ENCODE measurements at places on chromosomes 5 and 9.

GRCh38 chr9:105858877-105859276, 164.5 kb downstream of the TMEM38B start:
- no peak for DNase-seq

DNA sequence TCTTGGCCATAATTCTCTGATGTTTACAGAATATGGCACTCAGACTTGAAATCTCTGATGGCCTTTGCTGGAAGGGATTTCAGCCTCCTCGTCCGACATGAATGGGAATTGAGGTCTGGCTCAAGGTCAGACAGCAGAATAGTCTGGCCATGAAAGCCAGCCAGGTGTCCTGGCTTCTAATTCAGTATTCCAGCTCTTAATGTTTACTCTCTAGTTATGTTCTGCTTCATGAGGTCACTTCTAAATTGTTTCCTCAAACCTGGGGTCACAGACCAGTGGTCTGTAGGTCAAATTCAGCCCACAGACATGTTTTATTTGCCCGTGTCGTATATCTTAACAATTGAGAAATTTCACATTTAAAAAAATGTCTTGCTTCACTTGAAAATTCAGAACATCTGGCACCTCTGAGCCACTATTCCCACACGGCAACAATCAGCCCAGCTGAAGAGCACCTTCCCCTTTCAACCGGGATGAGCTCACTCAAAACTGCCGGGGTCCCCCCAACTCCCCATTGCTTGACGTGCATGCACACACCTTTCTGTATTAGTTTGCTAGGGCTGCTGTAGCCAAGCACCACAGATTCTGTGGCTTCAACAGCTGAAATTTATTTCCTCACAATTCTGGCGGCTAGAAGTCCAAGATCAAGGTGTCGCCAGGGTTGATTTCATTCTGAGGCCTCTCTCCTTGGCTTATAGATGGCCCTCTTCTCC, 243.5 kb downstream of the ENC1 start:
- no peak for DNase-seq

DNA sequence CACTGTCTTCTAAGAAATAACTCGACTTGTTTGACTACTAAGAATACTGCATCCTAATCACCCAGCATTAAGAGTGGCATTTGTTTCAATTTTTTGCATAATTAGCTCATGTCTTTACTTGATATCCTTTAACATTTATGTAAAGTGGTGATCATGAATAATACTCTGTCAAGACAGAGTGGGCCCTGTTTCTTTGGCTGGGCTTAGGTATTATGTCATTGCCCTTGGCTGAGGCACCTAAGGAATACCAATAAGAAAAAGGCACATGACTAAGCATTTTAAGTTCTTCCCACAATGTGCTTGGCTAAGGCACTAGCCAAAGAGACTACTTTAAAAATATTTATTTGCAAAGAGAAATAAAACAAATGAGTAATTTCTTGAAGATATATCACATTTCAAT, 308.1 kb downstream of the CTNND2 start:
- DNase-seq = no peak

- peak; percentile 37 for DNase-seq
Measured at GRCh38 chr9:101269591-101270283, 115.1 kb downstream of the BAAT start.

- no peak for DNase-seq
Measured at GRCh38 chr9:134172198-134173126, 8.1 kb upstream of the RNU6ATAC start.

DNA sequence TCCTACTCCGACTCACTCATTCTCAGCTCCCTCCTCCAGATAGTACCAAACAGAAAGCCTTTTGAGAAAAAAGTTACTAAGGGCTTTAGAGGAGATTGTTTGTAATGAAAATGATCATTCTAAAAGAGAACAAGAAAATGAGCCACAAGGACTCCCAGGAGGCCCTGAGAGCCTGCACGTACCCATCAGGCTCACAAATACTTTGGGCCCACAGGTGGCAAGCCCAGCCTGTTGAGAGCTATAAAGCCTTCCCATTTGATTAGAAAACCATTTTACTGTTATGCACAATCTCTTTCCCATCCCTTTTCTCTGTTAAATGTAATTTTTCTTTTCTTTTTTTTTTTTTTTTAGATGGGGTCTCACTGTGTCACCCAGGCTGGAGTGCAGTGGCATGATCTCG, 136.1 kb downstream of the LHFPL2 start:
- no peak for DNase-seq

DNA sequence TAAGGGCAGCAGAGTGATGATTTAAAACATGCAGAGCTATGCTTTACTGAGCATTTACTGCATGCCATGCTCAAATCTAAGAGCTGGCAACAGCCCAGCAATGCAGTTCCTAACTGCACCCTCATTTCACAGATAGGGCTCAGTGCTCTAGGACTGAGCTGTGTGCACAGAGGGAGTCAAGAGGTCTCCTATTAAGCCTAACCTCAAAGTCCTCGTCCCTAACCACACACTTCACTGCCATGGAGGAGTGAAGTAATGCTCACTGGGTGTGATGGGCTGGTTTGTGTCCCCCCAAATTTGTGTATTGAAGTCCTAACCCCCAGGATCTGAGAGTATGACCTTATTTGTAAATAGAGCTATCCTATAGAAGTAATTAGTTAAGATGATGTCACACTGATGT, 25.9 kb downstream of the BARX1 start:
- no peak for DNase-seq

DNA sequence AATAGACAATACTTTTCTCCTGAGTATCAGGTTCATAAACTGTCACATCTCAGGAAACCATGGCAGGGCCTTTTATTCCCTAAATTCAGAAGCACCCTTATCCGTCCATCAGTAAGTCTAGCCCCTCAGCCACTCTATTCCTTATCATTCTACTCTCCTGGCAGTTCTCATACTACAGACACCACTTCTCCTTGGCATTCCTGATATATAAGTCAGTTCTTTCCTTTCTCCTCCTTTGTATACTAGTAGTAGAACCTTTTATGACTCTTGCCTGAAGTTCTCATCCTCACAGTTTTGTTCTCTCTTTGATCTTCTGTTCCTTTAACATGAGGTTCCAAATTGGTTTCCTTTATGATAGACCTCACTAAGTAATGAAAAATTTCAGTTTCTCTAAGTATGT, 29.3 kb downstream of the GRAMD2B start:
- DNase-seq = no peak

DNA sequence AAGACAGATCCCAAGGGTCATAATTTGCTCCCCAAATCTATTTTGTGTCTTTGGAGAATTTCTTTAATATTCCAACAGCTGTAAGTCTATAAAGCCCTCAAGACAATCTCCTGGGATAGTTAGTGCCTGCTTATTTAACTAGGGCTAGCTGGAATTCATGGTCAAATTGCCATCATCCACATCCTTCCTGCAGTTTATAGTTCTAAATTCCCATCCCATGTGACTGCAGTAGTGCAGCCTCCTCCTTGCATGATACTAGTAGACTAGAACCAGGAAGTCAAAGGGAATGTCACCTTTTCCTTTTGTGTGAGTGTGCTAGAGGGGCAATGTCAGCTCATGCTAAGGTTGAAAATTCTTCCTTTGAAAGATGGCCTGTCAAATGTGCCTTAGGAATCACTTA, 214.8 kb upstream of the PIK3R1 start:
- no peak for DNase-seq

GRCh38 chr5:80284720-80285119, 28.9 kb upstream of the SERINC5 start:
- no peak for DNase-seq

DNA sequence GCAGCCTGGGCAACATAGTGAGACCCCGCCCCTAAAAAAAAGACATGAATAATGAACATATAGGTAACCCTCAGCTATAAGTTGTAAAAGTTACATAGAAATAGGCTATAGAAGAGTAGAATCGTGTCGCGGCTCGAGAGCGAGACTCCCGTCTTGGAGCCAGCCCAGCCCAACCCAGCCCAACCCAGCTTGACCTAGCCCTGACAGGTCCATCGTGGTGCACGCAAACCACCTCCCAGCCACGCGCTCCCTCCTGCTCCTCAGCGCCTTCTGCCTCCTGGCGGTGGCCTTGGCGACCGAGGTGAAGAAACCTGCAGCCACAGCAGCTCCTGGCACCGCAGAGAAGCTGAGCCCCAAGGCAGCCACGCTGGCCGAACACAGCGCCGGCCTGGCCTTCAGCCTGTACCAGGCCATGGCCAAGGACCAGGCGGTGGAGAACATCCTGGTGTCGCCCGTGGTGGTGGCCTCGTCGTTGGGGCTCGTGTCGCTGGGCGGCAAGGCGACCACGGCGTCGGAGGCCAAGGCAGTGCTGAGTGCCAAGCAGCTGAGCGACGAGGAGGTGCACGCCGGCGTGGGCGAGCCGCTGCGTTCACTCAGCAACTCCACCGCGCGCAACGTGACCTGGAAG, 10.8 kb downstream of the KIF24 start:
- no peak for DNase-seq

DNA sequence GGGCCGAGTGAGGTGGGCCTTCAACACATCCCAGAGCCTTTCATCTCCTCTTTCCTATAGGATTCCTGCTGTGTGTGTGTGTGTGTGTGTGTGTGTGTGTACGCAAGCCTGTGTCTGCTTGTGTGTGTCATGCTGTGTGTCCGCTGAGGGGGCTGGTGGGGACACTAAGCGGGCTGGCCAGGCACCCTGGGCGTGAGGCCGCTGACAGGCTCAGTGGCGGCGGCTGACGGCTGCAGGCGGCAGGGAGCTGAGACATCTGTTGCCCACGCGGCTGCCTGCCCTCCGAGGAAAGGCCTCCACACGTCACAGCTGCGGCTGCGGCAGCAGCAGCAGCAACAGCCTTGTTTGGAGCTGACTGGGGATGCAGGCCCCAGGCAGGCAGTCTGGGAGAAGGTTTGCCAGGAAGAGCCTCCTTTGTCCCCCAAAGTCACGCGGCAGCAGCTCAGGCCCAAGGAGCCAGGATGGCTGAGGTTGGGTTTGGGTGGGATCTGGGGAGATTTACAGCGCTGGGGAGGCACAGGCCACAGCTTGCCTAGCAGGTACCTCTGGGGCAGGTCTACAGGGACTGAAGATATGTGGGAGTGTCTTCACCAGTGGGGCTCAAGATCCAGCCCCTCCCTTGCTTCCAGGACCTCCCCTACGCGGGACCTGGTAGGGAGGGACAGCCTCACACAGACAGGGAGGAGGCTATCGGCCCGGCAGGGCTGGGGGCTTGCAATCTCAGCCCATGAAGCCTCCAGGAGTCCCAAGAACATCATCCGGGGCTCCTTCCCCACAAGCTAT, 1.8 kb downstream of the PDLIM4 start:
- peak; percentile 88 for DNase-seq

DNA sequence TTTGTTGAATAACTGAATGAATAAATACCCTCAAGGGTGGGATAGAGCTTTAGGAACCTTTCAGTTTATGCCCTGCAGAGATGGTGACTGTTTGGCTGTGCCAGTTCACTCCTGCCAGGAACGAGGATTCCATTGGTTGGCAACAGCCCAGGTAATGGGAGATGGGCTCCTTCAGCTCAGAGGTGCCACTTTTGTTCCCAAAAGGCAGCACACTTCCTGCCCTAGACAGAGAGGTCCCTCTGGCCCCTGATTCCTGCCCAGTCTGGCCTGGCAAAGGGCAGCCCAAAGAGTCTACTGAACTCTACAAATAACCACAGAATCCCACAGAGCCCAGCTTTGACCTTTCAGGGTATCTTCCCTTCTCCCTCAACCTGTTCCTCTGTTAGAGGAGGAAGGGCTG, 1.6 kb downstream of the C9orf152 start:
- DNase-seq = no peak

DNA sequence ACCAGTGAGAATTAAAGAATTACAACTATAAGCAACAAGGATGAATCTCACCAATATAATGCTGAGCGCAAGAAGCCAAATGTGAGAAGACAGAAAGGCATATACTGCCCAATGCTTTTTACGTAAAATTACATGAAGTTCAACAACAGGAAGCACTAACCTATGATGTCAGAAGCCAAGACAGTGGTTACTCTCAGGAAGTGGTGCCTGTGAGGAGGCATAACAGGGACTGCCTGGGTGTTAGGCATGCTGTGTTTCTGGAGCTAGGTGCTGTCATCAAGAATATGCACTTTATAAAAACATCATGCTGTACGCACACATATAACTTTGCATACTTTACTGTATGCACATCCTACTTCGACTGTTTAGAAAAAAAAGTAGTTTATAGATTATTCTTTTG, 30.1 kb downstream of the FRMD3 start:
- DNase-seq = no peak

DNA sequence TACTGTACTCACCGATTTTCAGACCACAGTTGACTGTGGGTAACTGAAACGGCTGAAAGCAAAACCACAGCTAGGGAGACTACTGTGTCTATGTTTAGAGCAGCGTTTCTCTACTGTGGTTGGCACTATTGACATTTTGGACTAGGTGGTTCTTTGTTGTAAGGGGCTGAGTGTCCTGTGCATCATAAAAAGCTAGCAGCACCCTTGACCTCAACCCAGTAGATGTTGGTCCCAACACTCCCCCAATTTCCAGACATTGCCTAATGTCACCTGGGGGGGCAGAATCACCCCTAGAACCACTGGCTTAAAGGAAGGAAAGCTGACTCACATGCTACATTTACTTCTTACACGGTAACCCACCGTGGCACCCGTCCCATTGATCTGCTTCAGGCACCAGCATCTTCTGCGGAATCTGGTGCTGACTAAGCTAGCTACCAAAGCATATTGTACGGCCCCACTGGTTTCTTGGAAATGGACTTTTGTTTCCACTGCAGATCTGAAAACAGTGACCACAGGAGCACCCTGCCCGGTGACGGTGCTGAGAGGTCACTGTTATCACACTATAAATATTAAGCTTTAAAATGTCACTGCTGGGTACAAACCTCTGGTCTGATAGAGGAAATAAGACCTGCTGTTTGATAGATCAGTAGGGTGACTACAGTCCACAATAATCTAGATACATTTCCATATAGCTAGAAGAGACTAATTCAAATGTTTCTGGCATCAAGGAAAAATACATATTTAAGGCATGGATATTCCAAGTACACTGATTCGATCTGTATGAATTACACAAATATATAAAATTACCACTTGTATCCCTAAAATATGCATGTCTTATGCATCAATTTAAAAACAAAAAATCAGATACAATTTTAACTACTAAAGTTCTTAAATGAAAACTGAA, 151.4 kb downstream of the HSD17B3 start:
- DNase-seq = no peak

- peak; percentile 39 for DNase-seq
Measured at GRCh38 chr5:6159832-6160430, 218.4 kb downstream of the MED10 start.

- DNase-seq = no peak
Measured at GRCh38 chr5:151469386-151469785, 22.0 kb downstream of the SLC36A1 start.

DNA sequence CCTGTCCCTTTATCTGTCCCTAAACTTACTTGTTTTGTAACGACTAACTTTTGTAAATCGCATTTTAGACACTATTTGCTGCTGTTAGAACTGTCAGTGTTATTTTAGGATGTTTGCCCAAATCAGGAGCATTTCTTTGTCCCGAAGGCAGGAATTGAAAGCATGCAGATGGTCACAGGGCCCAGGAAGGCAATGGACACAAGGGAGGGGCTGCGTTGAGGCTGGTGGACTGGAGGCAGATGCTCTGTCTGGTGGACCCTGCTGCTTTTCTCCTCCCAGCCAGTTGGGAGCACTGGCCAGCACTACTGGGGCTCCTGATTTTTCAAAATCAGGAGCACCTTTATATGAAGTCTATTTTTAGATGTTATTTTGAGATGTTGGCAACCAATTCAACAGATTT, 31.7 kb downstream of the DOCK2 start:
- DNase-seq = no peak

- no peak for DNase-seq
Measured at GRCh38 chr5:6581559-6582426, 51.1 kb downstream of the NSUN2 start.

GRCh38 chr5:75463726-75464125, 47.7 kb downstream of the CERT1 start:
- no peak for DNase-seq

GRCh38 chr5:179909224-179909623, 1.5 kb upstream of the TBC1D9B start:
- no peak for DNase-seq

Data from retina (tissue), 1 donor.